ENCODE measurements at places on chromosomes 6 and 20.

DNA sequence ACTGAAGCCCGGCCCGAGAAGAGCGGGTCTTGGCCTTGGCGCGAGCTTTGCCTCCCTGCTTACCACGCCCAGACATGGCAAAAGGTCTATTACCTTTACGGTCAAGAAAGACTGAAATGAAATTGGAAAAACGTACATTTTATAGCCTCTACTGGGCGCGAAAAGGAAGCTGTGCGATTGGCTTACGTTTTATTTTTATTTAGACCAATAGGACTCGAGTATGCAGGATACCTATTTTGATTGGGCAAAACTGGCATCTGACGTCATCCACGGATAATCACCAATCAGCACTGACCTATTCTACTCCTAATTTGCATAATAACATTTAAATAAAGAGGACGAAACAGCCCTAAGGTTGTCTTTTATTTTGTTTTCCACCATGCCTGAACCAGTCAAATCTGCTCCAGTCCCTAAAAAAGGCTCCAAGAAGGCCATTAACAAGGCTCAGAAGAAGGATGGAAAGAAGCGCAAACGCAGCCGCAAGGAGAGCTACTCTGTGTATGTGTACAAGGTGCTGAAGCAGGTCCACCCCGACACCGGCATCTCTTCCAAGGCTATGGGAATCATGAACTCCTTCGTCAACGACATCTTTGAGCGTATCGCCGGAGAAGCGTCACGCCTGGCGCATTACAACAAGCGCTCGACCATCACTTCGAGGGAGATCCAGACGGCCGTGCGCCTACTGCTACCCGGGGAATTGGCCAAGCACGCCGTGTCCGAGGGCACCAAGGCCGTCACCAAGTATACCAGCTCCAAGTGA is 97.4 kb downstream of the OR2B2 start:
- peak; percentile 97 for DNase-seq

GRCh38 chr6:135938576-135939207 is 87.2 kb downstream of the PDE7B start:
- DNase-seq: no peak

DNA sequence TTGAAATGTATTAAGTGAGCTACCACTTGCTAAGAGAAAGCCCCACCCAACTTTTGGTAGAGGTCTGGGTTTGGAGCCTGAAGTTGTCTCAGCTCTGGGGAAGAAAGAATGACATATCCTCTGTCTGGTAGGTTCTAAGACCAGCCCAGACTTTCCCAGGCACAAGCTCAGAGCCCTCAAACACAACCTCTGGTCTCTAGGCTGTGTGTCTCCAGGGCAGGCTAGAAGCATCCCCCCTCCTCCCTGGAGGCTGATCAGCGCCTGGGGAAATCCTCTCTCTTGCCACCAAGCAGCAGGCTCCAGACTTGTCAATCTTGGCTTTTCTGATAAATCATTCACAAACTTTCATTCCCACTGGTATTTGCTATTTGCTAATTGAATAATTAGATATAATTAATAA is 226.5 kb upstream of the CST7 start:
- no peak for DNase-seq

- DNase-seq: no peak
Observed at GRCh38 chr6:161091972-161092701, 100.6 kb downstream of the MAP3K4 start.

DNA sequence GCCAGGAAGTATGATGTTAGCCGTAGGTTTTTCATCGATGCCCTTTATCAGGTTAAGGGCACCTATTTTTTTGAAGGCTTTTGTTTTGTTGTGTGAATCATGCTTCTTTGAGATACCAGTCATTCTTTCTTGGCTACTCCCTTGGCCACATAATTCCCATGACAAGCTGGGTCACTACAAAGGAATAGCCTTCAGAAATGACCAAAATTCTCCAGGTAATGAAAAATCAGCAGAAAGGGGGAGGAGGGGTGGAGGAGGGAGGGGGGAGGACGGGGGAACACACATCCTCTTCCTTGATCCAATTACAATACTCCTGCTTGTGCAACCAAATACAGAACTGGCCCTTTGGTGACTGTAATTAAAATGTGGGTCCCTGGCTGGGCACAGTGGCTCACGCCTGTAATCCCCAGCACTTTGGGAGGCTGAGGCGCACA is 21.7 kb upstream of the TGM2 start:
- DNase-seq: no peak

DNA sequence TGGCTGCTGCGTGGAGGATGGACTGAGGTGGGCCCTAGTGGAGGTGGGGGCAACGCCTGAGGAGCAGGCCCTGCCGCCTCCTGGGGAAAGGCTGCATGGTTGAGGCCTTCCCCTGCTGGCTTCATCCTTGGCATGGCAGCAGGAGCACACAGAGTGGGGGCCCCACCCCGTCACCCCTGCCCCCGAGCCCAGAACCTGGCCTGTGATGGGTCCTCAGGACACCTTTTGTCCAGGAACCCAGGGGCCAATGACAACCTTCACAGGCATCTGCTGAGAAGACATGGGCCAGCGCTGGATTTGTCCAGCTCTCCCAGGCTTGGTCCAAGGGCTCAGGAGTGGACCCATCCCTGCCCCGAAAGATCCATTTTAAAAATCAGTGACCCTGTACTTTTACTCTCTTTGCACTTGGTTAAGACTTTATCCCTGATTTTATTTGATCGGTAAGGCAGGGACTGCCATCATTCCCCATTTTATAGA is 575 bp upstream of the SLC17A9 start:
- DNase-seq: no peak

GRCh38 chr6:43915986-43916923 is 146.2 kb downstream of the VEGFA start:
- no peak for DNase-seq

DNA sequence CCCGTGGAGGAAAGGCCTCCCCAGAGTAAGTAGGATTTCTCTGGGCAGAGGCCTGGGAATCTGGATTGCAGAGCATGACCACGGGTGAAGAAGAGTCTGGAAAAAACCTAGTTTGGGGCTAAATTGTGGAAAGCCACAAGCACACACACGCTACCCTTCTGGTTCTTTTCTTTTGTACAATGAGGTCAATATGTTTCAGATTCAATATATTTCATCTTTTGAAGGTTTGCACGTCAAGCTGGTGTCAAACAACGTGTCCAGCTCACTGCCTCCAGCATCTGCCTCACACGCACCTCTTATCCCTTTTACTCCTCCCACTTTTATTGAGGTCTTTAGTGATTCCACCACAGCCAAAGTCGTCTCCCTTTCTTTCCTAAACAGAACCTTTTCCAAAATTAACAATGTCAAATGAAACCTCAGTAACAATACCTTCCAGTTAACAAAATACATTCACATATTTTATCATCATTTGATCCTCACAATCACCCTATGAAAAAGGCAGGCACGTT is 773 bp upstream of the EPB41L2 start:
- DNase-seq: no peak

- no peak for DNase-seq
Observed at GRCh38 chr6:116118608-116119007, 7.3 kb downstream of the COL10A1 start.

DNA sequence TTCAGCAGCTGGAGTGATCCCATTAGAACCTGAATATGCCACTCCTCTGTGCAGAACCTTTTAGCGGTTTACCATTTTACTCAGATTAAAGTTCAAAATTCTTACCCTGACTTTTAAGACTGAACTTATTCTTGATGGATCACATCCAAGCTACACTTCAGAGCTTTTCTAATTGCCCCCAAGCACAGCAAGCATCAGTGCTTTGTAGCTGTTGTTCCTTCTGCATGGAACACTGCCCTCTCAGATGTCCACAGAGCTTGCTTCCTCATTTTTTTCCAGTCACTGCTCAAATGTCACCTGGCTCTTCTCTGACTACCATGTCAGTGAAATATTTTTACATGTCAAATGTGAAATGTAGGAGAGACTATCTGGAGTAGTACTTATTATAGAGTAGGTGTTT is 1.6 kb upstream of the SLC35B3 start:
- DNase-seq: no peak

- no peak for DNase-seq
Observed at GRCh38 chr6:54191461-54191860, 80.2 kb downstream of the MLIP start.

DNA sequence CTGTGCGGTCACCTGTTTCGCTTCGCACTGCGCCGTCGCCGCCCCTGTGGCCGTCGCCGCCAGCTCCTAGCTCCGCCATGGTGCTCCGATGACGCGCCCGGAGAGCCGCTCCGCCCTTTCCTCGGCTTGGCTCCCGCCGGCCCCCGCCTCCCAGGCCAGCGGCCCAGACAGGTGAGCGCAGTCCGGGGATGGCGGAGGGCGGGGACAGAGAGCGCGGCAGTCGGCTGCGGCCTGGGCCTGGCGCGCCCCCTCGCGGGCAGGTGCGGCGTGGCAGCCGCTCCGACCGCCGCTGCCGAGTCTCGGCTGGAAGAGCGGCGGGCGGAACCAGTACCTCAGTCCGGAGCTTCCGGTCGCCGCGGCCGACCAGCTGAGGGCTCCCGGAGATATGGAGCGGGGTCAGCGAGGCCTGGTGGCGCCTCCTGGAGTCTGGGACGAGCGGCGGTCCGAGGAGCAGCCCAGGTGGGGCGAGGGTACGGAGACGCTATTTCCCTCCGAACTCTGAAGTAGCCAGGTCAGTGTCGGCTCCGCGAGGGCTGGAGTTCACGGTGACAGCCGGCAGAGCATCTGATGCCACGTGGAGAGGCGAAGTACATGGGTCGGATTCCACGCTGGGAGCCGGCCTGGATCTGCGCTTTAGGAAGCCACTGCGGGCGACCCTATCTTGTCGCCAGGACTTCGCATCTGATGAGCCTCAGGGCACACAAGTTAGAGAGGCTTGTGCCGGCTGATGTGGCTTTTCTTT is at the start of gene MAP7:
TSS of gene MAP7 (minus strand) at position 93 of the 742 bp plus-strand sequence. CDS start at position 79, 14 bp downstream.
- no peak for DNase-seq

DNA sequence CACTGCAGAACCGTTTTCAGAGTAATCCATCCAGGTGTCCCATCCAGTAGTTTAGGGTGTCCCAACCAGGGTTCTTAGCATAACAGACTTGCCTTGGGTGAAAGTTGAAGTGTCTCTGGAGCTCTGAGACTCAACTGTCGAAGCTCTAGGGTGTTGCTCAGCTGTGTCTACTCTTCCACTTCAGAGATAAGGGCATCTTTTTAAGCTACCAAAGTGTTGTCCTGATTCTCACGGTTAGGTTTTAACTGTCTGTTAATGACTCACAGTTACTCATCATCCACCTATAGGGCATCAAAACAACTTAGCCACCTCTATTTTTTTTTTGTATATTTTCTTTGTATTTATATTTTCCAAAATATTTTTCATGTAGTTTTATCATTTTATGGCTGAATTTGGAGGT is 36.9 kb upstream of the TBX18 start:
- no peak for DNase-seq

- DNase-seq: no peak
Observed at GRCh38 chr6:7906741-7907140, 3.8 kb downstream of the TXNDC5 start.

DNA sequence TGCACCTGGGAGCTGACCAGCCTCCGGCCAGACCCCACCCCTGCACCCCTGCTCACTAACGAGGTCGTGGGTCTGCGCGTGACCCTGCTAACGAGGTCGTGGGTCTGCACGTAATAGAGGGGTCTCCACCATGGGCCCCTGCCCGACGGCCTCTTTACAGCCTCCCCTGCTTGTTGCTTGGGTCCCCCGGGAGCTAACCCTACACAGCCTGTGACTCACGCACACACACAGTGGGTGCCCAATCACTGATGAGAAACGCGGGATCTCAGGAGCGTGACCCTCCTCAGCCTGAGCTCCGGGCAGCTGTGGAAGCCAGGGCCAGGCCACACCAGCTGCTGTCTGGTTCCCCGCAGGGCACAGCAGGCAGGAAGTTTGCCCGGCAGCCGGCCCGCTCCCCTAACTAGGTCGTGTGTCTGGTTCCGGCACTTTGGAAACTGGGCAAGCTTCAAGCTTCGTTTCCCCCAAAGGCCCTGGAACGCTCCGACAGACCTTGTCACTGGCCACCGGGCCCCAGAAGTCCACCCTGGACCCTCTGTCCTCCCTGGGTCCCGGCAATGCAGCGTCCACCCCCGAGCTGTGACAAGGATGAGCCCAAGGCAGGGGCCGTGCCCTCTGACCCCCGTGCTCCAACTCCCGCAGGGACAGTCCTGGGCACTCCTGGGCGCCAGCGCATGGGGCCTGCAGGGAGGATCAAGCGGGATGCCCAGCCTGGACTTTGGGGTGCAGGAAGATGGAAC is 767 bp downstream of the PTK6 start:
- no peak for DNase-seq

- DNase-seq: no peak
Observed at GRCh38 chr6:34181908-34182307, 36.0 kb upstream of the GRM4 start.

DNA sequence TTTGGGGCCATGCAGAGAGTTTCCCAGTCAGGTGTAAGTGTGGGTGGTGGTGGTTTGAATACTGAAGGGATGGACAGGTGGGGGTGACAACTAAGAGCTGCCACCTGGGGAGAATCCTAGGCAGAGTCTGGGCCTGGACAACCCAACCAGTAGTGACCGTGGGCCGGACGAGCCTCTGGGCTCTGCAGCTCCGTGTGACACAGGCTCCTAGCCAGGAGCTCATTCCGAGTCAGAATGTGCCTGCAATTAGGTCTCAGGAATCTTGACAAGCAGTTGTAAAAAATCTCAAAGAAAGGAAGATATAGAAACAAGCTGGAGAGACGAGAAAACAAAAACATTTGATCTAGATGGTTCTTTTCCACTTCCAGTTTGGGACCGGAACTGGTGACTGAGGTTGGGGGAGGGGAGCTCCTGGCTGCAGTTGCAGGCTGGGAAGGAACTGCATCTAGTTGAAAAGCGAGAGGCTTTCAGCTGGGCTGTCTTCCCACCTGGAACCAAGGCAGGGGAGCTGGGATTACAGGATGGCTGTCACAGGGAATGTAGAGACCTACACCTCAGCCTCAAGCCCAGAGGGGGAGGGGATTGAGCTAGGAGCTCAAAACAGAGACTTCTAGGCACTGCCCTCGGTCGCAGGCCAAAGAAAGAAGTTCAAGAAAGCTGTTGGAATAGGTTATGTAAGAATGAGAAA is 156.9 kb downstream of the PAX1 start:
- no peak for DNase-seq

DNA sequence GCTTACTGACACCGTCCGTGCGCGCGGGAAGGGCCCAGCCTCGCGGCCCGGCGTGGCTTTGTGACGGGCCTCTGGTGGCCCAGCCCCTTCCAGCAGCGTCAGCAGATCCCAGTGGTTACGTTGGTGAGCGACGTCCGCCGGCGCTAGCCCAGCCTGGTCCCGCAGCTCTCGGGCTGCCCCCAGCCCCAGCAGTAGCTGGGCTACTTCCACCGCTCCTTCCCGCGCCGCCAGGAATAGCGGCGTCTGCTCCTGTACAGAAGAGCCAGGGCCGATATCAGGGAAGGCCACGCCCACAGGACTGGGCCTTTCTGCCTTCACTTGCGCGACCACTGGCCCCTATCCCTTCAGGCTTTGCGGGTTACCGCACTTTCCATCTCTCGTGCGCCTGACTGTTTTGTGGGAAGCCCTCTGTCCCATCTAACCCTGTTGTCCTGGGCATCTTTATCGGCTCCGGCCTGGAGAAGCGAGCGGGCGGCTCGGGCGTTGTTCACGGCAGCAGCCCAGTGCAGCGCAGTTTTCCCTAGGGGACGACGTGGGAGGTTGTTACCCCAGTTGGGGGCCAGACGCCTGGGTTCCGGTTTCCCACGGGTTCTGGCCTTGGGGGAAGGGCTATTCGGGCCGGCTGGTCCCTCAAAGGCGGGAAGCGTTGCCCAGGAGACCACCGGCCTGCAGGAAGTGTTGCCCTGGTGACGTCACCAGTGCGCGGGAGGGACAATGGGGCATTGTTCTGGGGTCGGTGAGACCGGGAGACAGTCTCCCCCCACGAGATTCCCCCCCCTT is 3.6 kb upstream of the GPSM3 start:
- no peak for DNase-seq

- no peak for DNase-seq
Observed at GRCh38 chr6:144340541-144341371, 55.6 kb downstream of the UTRN start.

GRCh38 chr6:158863646-158864045 is 44.5 kb upstream of the EZR start:
- DNase-seq: no peak
